ENCODE measurements at places on chromosomes 2 and 18. TPM values are rescaled to one million over a fixed set of nuclear protein-coding genes. Genes with fewer than 3 reads are reported as not detected.
A peak's percentile ranks its signal among the peaks of the same experiment; 100 is the strongest.

DNA sequence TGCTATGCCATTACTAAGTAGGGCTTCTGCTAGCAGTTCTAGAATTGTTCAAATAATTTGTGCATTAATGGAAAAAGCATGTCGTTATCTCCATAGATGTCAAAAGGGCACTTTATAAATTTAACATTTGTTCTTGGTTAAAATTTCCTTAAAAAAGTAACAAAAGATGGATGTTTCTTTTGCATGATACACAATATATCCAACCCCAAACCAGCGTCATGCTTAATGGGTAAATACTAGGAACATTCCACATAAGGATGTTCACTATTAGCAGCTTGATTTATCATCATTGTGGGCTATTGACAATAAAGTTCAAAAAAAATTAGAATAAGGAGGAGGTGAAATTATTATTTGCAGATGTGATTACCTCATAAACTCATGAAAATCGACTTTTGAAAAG is 79.7 kb downstream of the GREB1L start:
- no peak for DNase-seq

DNA sequence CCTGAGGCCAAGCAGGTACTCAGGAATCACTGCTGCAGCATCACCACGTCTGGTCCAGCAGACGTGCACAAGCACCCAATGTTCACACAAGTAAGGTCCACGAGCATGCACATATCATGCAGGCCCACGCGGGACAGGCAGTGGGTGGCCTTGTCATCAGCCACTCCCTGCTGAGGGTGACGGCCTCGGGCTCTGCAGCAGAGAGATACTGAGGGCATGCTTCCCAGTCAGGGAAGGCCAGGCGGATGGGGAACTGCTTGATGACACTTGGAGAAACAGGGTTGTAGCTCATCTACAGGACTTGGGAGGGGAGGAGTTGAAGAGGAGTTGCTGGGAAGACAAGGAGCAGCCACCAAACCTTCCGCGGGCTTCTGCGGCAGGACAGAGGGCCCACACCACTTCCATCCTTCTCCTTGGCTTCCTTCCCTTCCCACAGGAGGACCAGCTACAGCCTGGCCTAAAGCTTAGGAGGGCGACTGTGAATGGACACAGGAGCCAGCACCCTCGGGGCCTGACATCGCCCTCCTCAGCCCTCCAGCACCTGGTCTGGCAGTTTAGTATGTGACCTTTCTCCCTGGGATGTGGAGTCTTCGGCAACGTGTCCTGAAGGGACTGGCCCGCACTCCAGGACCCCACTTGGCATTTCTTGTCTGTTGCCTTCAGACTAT is 15.2 kb downstream of the MFSD2B start:
- no peak for DNase-seq

- peak; percentile 36 for DNase-seq
These were observed 233.2 kb downstream of the TCF4 start for GRCh38 chr18:55354795-55355194.

- DNase-seq, result no peak
These were observed 49.5 kb downstream of the TFCP2L1 start for GRCh38 chr2:121235542-121235941.

DNA sequence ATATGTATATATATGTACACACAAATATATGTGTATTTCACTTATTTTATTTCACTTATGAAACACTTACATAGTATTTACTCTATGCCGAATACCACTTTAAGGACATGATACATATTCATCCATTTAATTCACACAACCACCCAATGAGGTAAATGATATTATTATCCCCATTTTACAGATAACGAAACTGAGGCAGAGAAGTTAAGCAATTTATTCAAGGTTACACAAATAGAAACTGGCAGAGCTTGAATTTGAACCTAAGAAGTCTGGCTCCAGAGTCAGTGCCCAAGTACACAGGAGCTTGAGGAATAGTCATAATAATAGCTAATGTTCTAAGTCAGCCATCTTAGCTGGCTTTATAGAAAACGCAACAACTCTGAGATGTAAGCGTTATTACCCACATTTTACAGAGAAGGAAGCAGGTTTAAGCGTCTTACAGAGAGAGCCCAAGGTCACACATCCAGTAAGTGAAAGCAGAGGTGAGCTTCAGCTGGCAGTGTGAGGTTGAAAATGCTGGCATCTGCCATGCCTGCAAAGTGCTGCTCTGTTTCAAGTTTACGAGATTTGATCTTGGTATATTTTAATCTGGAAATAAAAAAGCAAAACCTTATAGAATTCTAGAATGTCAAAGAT is 326.9 kb downstream of the LPIN1 start:
- DNase-seq, result no peak

DNA sequence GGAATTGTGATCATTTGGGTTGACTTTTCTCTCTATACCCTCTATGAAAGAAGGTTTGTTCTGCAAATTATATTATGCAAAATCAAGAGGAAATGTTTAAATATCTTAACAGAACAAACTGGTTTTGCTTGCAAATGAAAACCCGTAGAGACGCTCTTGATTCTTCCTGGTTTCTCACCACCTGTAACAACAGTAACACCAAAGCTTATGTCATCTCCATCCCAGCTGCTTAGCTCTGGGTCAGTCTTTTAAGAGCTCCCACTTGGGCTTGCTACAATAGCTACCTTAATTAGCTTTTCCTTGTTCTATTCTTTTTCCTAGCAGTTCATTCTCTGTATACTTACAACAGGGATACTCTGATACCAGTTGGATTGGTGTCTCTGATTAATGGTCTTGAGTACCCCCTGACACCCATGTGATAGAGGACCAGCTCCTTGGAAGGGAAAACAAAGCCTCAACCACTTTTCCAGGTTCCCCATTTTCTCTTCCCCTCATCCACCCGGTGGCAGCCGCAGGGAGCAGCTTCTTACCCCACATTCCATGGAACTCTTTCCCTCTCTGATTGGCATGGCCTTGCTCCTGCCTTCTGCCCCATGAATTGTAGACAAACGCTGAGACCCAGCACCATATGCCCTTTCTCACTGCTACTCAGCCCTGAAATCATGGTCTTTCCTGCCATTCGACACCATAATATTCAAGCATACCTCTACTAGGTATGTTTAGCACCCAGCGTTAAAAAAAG is 27.7 kb downstream of the TMEM182 start:
- no peak for DNase-seq

DNA sequence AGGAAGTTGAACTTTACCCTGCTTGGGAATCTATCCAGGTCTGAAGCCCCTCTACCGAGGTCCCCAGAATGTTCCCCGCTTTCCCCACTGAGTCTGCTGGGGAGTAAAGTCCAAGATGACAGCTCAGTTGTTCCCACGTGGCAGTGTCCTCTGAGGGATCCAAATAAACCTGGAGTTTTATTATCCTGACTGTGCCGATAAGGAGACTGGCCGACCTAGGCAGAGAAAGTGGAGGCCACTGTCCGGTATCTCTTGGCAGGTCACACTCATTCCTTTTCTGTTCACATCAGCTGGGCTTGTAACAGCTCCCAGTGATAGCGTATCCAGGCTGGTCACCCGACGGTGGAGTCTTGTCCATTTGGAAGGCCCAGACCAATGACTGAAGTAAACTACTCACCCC is 27.5 kb upstream of the C18orf32 start:
- no peak for DNase-seq

- no peak for DNase-seq
These were observed 22.1 kb downstream of the HTR2B start for GRCh38 chr2:231102772-231103171.

DNA sequence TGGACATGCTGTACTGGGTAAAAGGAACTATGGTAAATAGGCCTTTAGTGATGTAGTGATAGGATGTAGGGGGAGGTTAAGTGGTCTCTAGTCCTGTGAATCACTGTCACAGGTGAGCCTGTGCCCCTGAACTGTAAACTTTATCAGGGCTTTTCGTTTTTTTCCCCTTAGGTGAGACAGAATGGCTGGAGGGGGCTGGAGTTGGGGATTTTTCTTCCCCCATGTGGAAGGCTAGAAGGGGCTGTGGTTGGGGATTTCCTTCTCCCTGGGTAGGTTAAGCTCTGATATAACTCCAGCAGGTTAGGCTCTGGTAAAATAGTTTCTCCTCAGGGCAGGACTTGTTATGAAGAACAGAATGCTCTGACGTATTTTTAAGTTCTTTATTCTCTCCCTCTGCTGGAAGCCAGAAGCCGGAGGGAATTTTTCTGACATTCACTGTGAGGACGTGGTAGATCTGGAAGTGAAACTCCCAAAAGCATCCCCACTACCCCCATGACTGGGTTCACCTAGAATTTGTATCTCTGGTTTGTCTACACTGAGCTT is 28.5 kb downstream of the PIKFYVE start:
- DNase-seq, result no peak

- peak; percentile 21 for DNase-seq
These were observed 179.5 kb downstream of the CELF4 start for GRCh38 chr18:37385846-37386778.

- DNase-seq, result peak; percentile 55
These were observed 145.4 kb upstream of the SATB2 start for GRCh38 chr2:199602896-199603717.

- no peak for DNase-seq
These were observed 53.6 kb upstream of the ATP8B1 start for GRCh38 chr18:57856557-57857280.

GRCh38 chr2:70855667-70856066 is 20.1 kb upstream of the CD207 start:
- DNase-seq, result peak; percentile 50

GRCh38 chr2:148515120-148515519 is 129.4 kb upstream of the EPC2 start:
- no peak for DNase-seq

GRCh38 chr2:115119086-115119485 is 676.6 kb downstream of the DPP10 start:
- no peak for DNase-seq

DNA sequence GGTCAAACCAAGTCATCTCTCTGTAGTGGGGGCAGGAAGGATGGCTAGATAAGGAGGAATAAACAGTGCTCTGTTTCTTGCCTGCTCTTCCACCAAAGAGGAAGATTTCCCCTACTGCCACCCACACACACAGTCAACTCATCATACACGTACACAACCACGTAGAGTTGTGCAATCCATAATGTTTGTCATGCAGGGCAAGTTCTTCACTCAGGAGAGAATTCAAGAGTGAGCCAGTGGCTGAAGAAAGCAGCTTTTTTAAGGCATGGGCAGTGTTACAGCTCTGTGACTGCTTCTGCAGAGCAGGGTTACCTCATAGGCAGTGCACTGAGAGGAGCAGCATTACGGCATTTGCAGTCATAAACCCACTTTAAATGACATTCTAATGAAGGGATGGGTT is 283.0 kb downstream of the RND3 start:
- peak; percentile 50 for DNase-seq

GRCh38 chr2:39779341-39779851 is 338 bp upstream of the THUMPD2 start:
- DNase-seq, result no peak

DNA sequence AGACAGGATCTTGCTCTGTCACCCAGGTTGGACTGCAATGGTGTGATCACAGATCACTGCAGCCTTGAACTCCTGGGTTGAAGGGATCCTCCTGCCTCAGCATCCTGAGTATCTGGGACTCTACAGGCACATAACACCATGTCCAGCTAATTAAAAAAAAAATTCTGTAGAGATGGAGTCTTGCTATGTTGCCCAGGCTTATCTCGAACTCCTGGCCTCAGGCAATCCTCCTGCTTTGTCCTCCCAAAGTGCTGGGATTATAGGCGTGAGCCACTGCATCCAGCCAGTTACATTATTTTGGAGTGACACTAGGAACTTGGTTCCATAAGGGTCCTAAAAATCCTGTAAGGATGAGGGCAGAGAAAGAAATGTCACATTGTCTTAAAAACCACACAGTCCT is 89.1 kb upstream of the ZFP36L2 start:
- DNase-seq, result no peak

DNA sequence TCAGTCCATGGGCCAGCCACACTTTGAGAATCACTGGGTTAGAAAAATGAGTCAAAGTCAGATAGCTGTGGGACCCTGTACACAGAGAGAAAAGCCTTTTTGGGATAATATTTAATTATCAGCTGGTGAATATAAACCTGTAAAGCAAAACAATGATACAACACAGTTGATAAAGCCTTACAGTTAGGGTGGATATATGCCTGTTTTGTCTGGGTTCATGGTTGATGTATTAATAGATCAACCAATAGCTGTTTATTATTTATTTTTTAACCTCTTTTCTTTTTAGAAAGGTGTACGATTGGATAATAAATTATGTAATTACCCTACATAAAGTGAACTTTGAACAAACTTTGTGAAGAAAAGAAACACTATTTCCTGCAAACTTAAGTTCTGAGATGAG is 145.6 kb downstream of the TDRD15 start:
- DNase-seq, result no peak

- peak; percentile 95 for DNase-seq
These were observed 70.4 kb upstream of the CYP1B1 start for GRCh38 chr2:38146275-38146906.

GRCh38 chr18:46754188-46754587 is 2.7 kb downstream of the ST8SIA5 start:
- DNase-seq, result peak; percentile 35

GRCh38 chr2:17257189-17257909 is 260.9 kb downstream of the RAD51AP2 start:
- peak; percentile 2 for DNase-seq

DNA sequence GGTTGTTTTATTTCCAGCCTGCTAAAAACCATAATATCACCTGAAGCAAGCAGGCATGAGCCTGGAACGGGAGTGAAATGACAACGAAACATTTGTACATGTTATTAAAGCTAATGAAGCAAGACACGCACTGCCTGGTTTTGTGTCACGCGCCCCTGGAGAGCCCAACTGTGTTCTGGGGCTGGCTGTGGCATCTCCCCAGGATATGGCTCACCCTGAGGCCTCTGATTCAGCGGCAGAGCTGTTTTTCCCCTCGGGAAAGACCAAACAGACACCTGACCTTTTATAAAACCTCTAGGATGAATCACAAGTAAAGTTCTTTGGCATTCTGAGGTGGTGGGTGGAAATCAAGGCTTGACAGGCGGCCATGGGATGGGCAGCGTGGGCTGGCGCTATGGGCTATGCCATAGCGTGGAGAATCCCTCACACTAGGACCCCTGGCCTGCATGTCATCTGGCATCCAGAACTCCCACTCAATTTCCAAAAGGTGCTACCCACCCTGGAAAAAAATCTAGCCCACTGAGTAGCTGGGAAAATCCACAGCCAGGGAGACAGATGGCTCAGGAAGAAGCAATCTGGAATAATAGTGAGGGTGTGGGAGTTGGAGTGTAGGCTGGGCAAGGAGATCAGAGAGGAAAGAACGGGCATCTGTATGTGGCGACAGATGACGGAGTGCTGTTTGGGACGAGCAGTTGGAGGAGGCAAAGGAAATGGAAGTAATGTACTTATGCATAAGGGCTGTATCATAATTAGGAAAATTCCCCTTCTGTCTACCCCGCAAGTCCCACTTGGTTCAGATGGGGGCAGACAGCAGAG is 262.0 kb downstream of the AFF3 start:
- DNase-seq, result peak; percentile 94

OXER1 gene
- not detected for total RNA-seq

AMER3 gene
- not detected for total RNA-seq

ANKRD29 gene
- 1.8 TPM for total RNA-seq

POTEI gene
- total RNA-seq, result not detected

TUBB8B gene
- not detected for total RNA-seq

ADCYAP1 gene
- 0.10 TPM for total RNA-seq

PLB1 gene
- 1.6 TPM for total RNA-seq

TXNDC2 gene
- 0.10 TPM for total RNA-seq

NT5DC4 gene
- not detected for total RNA-seq

All from RPMI7951 (cell line).